ENCODE measurements at places on chromosomes 3 and 15.

DNA sequence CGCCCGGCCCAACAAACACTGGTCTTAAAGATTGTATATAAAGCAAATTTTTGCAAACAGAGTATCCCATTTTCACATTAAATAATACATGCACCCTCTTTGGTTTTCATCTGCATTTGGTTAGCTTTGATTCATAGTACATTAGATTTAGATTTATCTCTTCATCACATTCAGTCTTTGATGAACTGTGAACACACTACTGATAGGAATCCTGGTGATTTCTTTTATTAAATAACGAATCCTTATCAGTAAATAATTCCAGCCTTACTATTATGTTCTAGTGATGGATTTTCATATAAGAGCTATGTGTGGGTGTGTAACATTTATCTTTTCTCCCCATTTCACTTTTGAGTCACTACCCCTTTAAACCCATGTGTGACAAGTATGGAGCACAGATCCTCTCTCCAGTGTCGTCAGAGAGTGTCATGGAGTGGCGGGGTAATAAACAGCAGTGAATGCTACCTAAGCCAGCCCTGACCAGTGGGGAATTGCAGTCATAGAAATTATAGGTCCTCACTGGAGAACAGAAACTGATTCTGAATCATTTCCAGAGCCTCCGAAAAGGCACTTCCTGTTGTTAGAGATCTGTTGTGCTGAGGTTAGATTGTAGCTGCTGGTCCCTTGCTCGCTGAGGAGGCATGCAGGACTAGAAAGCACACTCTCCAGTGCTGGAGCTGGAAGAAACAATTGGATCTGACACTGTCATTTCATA, 22.0 kb downstream of the SLC7A14 start:
- no peak for DNase-seq

DNA sequence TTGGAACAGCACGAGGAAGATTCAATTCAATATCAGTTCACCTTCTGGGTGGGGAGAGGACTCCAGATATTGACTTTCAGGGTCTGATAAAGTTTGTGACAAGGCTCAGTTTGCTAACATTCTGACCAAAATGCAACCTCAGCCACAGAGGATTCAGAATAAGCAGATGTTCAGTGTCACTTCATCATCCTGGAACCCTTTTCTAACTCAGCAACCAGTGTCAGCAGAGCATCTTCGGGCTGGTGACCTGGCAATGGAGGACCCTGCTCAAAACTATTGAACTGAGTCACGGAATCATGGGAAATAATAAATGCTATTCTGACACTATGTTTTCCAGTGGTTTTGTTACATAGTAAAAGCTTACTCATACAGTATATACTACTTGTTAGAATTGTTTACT, 433.4 kb upstream of the CFAP20DC start:
- DNase-seq, result no peak

DNA sequence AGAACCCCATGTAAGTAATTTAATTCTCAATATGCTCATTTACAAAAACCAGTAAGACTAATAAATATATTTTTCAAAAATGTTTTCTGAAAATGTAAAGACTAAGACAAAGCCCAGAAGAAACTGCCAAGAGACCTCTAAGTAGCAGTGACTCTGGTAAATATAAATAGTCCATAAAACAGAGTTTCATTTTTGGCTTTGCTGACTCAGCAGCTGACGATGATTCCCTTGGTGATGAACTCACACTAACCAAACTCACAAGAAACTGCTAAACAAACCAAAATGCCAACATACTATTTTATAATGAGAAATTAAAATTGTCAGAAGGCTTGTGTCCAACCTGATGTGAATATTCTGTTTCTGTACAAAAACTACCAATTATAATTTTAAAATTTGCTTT, 31.5 kb upstream of the IMPG2 start:
- DNase-seq, result no peak

DNA sequence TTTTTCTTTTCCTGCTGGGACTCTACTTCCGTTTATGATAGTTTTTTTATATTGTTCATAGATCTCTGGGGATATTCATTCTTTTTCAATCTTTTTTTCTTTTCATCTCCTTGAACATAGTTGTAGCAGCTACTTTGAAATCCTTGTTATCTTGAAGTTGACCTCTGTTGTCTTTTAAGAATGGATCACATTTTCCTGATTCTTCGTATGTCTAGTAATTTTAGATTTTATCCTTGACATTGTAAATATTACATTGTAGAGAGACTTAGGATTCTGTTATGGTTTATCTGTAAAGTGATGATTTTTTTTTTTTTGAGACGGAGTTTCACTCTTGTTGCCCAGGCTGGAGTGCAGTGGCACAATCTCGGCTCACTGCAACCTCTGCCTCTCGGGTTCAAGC, 20.5 kb downstream of the MKRN2 start:
- no peak for DNase-seq

DNA sequence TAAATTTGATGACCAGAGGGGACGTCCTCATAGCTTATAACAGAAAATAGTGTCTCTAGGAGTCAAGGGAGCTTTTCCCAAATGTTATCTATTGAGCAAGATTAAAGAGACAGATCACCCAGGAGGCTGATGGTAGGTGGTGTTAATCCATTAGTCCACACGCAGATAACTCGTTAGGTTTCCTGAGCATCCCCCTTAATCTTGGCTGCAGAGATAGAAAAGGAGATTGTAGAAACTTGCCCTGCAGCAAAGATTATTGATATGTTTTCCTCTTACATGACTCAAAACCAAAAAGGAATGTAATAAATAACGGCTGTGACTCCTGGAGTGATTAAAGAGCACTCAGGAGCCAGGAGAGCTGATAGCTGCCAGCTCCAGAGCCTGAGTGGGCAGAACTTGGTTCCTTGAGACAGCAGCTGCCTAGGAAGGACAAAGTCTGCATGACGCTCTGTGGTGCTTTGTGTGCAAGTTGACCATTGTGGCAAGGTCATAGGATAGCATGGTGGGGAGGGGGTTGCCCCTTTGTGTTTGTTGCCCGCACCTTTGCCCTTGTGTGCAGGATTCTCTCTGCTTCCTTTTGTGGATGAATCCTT, 234.8 kb downstream of the PTPRG start:
- DNase-seq, result no peak

DNA sequence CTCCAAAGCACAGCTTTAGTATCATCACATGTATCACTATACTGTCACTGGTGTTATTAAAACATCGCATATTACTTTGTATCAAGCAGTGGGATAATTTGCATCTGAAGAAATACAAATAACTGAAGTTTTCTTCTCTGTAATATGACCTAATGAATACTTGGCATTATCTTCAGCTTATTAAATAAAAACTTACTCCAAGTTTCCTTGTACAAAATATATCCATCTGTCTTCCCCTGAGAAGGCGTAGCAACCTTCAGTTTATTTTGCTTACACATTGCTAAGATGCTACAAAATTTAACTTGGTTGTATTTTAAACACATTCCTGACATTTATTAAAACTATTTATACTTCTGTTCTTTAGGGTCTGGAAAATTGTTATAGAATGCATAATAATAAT, 13.7 kb downstream of the FGF7 start:
- DNase-seq, result no peak

GRCh38 chr3:66014651-66015050, 24.1 kb downstream of the MAGI1 start:
- DNase-seq, result no peak

Data from CD4-positive, alpha-beta T cell treated with Interleukin-17A for 1 hour (primary cell).